ENCODE measurements at places on chromosomes 2 and 18.

GRCh38 chr2:179096090-179096489 lies 46.2 kb upstream of the CCDC141 start:
- no peak for DNase-seq

- no peak for DNase-seq
Measured at GRCh38 chr2:128530025-128530573, 211.4 kb upstream of the HS6ST1 start.

DNA sequence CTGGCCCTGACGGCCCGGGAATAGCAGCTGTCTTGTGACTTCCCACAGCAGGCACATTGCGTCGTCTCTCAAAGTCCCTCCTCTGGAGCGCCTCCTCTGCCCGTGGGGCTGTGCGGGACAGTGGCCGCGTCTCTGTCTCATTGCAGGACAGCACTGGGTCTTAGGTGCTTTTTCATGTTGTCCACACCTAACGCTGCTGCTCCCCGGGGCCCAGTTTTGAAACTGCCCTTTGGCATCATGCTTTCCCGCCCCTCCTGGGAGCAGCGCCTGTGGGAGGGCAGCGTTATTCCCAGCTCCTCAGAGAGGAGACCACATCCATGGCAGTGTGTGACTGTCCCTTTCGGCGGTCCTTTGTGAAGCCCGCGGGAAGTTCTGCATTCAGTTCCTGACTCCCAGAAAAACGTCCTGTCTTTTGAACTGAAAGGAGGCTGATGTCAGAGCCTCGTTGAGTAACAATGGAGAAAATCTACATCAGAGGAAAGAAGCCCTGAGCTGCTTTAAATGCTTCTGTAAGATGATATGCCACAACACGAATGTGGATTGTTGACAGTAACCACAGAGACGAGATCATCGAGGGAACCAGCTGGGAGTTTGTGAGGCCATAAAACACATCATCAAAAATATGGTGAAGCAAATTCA lies 226.0 kb downstream of the FAM210A start:
- DNase-seq: peak; percentile 64

DNA sequence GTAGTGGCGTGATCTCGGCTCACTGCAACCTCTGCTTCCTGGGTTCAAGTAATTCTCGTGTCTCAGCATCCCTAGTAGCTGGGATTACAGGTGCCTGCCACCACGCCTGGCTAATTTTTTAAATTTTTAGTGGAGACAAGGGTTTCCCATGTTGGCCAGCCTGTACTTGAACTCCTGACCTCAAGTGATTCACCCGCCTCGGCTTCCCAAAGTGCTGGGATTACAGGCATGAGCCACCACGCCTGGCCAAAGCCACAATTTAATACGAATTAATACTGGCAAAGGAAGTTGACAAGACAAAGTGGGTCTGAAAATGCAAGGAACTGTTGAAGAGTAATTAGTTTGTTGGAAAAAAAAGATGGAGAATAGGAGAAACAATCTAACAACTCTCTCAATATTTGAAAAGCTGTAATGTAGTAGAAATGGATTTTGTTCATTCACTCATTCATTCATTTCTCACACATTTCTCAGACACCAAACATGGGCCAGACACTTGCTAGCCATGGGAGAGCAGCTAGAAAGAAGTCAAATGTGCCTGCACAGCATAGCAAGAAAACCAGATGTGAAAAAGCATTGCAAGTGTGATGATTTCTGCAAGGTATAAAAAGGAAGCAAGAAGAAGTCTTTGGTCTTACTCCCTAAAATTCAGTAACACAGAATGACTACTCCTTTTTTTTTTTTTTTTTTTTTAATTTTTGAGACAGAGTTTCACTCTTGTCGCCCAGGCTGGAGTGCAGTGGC lies 39.4 kb upstream of the ATL2 start:
- no peak for DNase-seq

GRCh38 chr2:18623782-18624181 lies 34.4 kb upstream of the NT5C1B start:
- no peak for DNase-seq

GRCh38 chr2:78606895-78607294 lies 418.6 kb upstream of the REG3G start:
- DNase-seq: no peak

DNA sequence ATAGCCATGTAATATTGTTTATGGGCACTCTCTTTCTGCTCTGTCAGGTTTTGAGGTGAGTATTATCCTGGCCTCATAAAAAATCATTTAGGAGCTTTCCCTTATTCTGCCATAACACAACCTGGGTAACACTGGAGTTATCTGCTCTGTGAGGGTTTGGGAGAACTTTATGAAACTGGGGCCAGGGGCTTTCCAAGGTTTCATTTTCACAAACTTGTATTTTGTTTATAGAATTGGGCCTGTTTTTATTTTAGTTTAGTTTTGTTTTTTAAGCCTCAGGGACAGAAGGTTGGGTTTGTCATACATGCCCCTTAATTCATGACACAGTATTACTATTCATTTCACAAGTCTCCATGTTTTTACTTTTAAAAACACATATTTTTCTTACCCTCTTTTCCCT lies 83.5 kb downstream of the IRS1 start:
- no peak for DNase-seq

DNA sequence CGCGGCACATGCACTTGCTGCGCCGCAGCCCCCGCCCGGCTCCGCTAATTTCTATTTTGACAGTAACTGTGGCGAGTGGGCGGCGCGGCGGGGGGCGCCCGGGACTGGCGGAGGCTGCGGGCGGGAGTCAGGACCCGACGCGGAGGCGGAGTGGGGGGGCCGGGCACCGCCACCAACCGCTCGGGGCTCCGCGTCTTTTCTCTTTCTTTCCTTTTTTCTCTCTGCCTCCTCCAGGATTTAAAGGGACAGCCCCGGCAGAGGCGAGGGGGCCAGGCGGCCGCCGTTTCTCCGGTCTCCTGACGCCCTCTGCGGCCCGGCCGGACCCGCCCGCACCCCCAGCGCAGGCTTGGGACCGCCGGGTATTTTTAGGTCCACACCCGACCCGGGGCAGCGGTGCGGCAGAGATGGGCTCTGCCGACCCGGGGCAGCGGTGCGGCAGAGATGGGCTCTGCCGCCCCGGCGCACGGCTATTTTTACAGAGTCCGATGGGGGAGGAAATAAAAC lies 460 bp upstream of the ZBTB7C start:
- DNase-seq: peak; percentile 21

DNA sequence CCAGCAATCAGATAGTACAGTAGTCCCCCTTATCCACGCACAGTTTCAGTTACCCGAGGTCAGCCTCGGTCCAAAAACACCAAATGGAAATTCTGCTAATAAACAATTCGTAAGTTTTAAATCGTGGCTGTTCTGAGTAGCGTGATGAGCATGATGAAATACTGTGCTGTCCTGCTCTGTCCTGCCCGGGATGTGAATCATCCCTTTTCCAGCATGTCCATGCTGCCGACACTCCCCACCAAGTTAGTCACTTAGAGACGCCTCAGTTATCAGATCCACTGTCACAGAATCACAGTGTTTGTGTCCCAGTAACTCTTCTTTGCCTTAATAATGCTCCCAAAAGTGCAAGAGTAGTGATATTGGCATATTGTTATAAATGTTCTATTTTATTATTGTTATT lies 62.1 kb downstream of the MEX3C start:
- DNase-seq: no peak

GRCh38 chr2:137987011-137987410 lies 22.7 kb downstream of the HNMT start:
- no peak for DNase-seq

DNA sequence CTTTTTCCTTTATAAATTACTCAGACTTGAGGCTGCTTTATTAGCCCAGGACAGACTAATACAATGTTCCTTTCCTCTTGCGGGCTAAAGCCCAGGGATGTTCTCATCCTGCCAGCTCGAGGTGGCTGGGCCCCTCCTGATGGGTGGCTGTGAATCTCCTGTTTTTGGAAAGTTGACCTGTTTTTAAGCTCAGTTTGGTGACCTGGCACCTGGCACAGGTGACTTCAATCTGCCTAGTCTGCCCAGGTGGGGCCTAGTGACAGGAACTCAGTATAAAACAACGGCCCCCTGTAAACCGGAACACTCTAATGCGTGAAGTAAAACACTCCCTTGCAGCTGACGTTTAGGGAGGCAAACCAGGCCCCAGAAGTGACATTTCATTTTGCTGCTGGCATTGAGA lies 92.7 kb upstream of the SNTG2 start:
- DNase-seq: no peak

DNA sequence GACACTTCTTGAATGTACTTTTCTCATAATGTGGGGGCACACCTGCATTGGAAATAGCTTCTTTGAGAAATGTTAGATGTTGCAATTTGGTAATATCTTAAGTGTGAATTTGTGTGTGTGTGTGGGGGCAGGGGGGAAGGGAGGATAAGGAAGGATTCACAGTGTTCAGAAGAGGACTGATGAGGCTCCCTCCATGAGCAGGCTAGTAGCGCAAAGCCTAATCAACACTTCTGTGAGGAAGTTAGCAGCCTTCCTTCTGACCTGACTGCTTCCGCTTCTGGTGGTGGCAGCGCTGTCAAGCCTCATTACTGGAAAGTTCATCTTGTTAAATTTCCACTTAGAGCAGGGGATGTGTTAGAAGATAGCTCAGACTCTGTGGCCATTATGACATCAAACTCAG lies 295.4 kb upstream of the SPRED2 start:
- DNase-seq: no peak

DNA sequence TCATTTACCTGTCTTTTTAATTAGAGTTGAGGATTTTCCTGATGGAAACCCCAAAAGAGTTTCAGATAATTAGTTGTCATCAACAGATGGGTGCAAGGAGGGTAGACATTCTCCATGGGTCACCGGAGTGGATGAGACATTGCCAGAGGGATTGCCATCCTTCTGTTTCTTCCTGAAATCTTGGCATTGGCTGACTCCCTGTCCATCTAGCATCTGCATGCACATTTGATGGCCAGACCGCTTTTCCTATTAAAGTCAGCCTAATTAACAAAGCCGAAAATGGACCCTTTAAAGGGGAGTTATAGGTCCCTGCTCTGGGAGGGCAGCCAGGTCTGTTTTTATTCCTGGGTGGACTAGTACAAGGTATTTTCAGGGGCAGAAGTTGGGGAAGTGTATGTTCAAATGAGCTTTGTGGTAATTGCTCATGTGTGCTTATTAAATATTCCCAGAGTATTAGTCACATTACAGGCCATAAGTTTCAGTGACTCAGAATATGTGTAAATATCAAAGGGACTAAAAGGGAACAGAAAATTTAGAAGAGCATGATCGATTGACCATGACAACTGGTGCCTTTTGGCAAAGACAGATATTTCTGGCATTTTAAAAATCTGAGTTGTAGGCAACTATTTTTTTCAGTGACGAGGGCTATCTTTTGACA lies 209.8 kb downstream of the PHLPP1 start:
- DNase-seq: no peak

GRCh38 chr2:59701271-59701994 lies 852.0 kb downstream of the BCL11A start:
- no peak for DNase-seq

- DNase-seq: no peak
Measured at GRCh38 chr2:11366326-11366741, 21.9 kb upstream of the ROCK2 start.

GRCh38 chr2:120565929-120566328 lies 169.7 kb upstream of the GLI2 start:
- DNase-seq: no peak

DNA sequence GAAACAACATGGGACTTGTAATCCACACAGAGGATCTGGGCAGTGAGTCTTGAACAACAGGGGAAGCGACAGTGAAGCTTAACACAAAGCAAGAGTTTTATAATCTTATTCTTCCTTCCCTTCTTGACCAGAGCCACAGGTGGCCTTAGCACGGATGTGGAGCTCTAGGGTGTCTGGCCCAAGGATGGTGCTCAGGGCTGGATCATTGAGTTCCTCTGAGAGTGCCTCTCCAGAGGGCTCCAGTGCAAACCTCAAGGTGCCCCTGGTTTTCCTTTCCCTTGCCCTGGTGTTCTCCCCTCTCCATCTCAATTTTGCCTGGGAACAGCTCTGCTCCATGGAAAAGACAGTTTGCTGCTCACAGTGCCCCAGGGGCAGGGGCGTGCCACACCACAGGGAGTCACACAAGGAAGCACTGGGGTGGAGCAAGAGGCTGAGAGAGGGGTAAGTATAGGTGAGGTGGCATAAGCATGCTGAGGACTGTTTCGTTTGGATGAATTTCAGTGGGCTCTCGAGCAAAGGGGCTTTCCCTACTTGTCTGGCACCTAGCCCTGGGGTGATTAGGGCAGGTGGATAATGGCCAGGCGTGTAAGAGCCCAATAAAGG lies 88.6 kb upstream of the B3GNT7 start:
- no peak for DNase-seq

DNA sequence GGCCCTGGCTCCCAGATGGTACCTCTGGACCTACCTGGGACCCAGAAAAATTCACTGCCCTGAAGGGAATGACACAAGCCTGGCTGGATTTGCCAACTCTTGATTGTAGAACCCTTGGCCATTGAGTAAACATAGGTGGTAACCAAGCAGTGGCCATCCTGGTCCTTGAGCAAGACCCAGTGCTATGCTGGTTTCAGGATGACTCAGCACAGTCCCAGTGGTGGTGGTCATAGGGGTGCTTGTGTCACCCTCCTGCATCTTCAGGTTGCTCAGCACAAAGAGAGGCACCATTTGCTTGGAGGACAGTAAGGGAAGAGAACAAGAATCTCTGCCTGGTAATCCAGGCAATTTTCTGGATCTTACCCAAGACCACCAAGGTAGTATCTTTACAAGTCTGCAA lies 52.9 kb downstream of the UPP2 start:
- no peak for DNase-seq

GRCh38 chr2:206311026-206311425 lies 36.6 kb downstream of the ZDBF2 start:
- DNase-seq: no peak

DNA sequence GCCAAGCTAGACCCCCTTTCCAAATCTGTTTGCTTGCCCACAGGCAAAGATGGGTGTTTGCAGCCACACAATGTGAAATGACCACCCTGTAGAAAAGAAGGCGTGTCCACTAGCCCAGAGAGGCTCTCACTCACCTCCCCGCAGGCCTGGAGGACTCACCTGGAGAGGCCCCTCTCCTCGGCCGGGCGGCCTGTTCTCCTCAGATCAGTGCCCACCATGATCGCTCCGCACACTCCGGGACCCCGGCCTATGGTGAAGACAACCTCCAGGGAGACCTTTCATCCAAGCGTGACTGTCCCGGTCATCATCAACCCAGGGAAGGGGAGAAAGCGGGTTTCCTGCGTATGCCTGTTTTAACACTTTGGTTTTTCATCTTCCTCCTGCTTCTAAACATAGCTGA lies 328.7 kb upstream of the SALL3 start:
- DNase-seq: no peak

DNA sequence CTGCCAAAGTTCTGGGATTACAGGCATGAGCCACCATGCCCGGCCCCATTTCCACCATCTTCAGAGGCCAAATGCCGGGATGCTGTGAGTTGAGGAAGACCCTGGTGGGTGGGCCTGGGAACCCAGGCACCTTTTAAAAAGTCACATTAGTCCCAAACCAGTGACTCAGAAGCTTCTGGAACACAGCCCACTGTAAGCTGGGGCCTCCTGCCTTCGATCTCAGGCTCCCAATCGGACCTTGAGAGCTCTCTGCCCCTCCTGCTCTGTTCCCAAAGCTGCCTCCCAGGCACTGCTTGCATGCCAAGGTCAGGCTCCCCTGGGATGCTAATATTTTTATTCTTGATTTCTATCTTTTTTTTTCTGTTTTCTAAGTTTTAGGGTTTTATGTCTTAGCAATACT lies 4.2 kb downstream of the ADCY3 start:
- DNase-seq: no peak

- DNase-seq: no peak
Measured at GRCh38 chr2:222479859-222480258, 55.5 kb downstream of the SGPP2 start.
